ENCODE measurements at places on chromosomes 4 and X.

GRCh38 chrX:7972586-7972985 is 45.4 kb upstream of the PNPLA4 start:
- no peak for DNase-seq

DNA sequence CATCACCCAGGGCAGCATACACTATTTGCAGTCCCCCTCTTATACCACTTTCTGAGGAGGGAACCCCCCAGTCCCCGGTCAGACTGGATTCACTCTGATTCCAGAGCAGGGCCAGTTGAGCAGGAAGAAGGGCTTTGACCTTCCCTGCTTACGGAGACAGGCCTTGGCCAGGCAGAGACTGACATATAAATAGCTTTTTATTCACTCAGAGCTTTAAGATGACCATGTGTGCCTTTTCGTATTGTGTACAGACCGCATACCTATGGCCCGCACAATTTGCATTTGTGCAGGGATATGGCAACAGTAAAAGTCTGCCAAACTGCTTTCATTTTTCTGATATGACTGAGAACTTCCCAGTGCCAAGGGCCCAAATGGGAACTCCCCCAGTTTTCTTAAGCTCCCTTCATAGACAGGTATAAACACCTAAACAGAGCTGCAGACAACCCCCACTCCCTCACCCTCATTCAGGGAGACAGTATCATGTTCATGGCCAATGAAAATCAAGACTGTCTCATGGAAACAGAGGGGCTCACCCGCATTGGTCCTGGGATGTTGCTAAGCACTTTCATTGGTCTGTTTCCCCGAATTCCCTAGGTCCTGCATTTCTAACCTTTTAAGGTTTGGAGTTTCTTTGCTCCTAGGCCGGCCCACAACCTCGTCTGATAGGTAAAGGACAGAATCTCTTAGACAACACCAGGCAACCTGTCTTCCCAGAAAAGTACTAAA is 86.0 kb downstream of the RTL5 start:
- peak; percentile 17 for DNase-seq

GRCh38 chrX:108025954-108026600 is 18.8 kb upstream of the VSIG1 start:
- DNase-seq: no peak

DNA sequence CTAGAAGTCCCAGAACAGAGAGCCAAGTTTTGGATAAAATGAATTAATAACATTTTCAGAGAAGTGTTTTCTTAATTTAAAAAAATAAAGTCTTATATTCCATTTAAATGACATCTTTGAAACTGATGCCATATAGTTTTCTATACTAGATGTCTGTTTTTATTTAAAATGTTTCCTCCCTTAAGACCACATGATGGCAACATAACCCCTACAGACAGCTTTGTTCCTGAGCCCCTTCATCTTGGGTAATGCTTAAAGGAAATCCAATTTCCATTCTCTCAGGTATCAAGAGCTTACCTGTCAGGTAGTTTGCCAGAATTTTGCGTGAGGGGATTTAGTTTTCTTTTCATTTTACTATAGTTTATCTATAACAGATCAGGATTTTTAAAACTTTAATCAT is 181.4 kb upstream of the UGT8 start:
- DNase-seq: no peak

DNA sequence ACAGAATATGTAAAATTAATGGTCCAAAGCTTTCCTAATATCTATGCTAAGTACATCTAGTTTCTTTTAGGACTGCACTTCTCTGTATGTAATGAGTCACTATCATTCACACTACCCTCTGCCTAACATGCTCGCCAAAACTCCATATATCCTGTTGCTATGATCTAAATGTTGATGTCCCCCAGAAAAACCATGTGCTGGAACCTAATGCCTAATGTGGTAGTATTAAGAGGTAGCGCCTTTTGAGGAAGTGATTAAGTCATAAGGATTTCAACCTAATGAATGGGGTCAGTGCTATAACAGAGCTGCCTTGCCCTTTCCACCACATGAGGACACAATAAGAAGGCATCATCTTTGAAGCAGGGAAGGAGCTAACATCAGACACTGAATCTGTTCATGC is 34.9 kb upstream of the NFKB1 start:
- no peak for DNase-seq

- no peak for DNase-seq
Observed at GRCh38 chrX:153304988-153305736, 16.4 kb downstream of the PNMA6F start.

GRCh38 chrX:129522184-129523078 is 859 bp downstream of the SMARCA1 start:
- no peak for DNase-seq

DNA sequence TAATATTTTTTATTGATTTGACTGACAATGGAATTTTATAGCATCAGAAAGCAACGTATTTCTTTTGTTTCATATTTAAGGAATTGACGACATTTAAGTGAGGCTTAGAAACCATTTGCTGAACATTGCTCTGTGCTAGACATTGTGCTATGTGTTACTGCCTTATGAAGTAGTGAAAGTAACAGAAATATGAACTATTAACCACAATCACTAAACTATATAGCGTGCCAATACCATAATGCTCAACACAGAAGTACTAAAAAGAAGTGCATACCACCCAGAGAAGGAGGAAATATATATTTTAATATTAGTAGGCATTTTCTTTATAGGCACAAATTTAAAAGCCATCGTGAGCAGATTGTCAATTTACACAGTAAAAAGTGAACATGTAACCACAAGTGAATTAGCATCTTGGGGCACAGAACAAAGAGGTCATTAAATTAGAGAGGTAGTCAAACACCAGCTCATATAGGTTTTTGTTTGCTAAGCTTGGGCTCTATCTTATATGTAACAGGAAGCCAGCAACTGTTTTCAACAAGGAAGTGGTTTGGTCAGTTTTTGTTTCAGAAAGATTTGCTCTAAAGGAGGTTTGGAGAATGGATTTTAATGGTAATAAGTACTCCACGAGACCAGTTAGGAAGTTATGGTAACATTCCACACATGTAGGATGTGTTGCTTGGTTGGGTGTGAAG is 270.7 kb downstream of the GRXCR1 start:
- no peak for DNase-seq

GRCh38 chr4:48064349-48064748 is 47.8 kb downstream of the NIPAL1 start:
- DNase-seq: no peak

GRCh38 chrX:50618788-50619558 is 148.3 kb upstream of the DGKK start:
- no peak for DNase-seq

DNA sequence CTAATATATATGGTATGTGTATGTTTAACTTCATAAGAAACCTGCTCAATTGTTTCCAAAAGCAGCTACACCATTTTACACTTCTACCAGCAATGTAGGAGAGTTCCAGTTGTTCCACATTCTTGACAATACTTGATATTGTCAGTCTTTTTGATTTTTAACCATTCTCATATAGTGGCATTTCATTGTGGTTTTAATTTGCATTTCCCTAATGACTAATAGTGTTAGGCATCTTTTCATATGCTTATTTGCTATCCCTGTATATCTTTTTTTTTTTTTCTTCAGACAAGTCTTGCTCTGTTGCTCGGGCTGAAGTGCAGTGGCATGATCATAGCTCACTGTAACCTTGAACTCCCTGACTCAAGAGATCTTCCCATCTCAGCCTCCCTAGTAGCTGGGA is 58.2 kb upstream of the TRIM2 start:
- no peak for DNase-seq
